Epithelial cell of alveolus of lung (primary cell): ENCODE measurements at places on chromosomes 2 and 18. TPM values are rescaled to one million over a fixed set of nuclear protein-coding genes. Genes with fewer than 3 reads are reported as not detected.

Gene CABYR
- 0.88 and 6.9 TPM in 2 replicates for total RNA-seq

Gene PLA2R1
- total RNA-seq: 2.0 and 3.0 TPM in 2 replicates

Gene PLCL1
- total RNA-seq: 0.65 and 0.88 TPM in 2 replicates

Gene TMEM200C
- total RNA-seq: 2.5 and 7.7 TPM in 2 replicates

Gene LRP2
- total RNA-seq: not detected in 2 replicates

Gene CHMP1B
- 36.8 and 96.3 TPM in 2 replicates for total RNA-seq

Gene RNF152
- 10.0 and 11.6 TPM in 2 replicates for total RNA-seq

Gene CNGA3
- total RNA-seq: not detected in 2 replicates

Gene FBLN7
- total RNA-seq: 0.52 and 1.8 TPM in 2 replicates

Gene COL4A3
- total RNA-seq: 0.13 and 0.48 TPM in 2 replicates

Gene LCLAT1
- total RNA-seq: 15.5 and 17.8 TPM in 2 replicates

Gene KLHL14
- total RNA-seq: not detected in 2 replicates

Gene OR6B3
- total RNA-seq: not detected in 2 replicates

Gene CCDC68
- total RNA-seq: 20.2 and 36.8 TPM in 2 replicates

Gene UGT1A10
- not detected in 2 replicates for total RNA-seq

Gene SLC4A3
- 3.8 and 4.0 TPM in 2 replicates for total RNA-seq

Gene CPS1
- total RNA-seq: 13.4 and 23.7 TPM in 2 replicates
